Esophagus squamous epithelium (tissue), 5 donors: ENCODE measurements at places on chromosomes 12 and 14.

- DNase-seq, result no peak
These were observed 5.8 kb upstream of the PHLDA1 start for GRCh38 chr12:76037130-76038103.

DNA sequence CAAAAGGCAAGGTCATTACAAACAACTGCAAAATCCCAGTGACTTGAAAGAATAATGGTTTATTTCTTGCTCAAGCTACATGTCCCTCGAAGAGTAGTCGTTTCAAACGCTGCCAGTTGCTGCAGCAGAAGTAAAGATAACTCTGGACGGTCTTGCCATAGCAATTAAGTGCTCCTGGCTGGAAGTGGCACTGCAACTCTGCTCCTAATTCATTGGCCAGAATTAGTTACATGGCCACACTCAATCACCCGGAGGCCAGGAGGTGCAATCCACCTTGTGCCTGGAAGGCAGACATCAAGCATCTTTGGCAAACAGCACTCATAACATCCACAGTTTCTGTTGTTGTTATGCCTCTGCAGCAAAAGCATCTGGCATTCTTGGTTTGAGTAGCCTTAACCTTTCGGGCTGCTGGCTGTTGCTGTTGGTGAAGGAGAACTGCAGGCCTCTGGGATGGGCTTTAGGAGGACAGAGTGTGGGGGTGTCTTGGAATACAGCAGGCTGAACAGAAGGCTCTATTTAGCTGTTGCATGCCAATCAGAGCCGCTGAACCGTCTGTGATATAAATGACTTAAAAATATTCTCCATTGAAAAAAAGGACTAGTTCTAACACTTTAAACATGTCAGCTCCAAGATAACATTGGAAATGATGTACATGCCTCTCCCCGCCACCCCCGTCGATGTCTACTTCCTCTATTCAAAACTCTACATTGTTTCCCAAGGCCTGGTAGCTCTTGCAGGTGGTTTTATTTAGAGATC, 123.5 kb upstream of the DYRK2 start:
- no peak for DNase-seq

- no peak for DNase-seq
These were observed 1325.1 kb downstream of the SLC16A7 start for GRCh38 chr12:60920841-60921495.

DNA sequence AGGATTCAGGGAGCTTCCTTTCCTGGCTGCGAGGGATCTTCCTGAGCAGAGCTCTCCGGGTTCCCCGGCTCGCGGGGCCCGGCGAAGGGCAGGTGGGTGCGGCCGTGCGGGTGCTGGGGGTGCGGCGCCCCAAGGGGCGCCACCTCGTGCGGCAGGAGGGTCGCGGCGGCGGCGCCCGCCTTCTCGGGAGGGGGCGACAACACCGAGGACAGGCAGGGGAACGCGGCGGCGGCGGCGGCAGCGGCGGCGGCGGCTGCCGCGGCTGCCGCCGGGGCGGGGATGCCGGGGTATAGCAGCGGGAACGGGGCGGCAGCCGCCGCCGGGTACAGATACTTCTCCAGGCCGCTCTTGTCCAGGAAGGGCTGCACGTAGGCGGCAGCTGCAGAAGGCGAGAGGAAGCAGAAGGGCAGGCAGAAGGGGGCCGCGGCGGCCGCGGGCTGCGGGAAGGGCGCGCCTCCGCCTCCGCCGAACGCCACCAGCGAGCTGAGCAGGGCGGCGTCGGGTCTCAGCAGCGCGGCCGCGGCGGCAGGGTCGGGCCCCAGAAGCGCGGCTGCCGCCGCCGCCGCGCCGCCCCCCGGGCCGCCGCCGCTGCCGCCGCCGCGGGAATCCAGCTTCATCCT, 2.7 kb downstream of the BHLHE41 start:
- DNase-seq, result no peak

DNA sequence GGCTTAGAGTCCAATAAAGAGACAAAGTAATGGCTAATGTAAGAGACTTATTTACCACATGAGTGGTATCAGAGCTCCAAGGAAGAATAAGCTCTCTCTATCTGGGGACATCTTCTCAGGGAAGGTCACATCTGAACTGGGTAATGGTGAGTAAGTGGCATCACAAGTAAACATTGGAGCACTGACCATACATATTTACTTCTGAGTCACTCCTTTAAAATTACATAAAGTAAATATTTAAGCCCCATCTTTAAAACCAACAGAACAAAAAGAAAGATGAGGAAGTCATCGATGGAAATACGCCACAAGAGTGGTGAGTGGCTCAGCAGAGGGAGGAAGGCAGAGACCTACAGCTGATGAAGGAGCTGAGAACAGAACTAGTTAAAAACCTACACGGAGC, 159.9 kb downstream of the DUSP6 start:
- DNase-seq, result no peak

GRCh38 chr12:98369581-98369980, 145.8 kb upstream of the TMPO start:
- no peak for DNase-seq

GRCh38 chr14:23568600-23569331, 1.2 kb upstream of the AP1G2 start:
- no peak for DNase-seq

DNA sequence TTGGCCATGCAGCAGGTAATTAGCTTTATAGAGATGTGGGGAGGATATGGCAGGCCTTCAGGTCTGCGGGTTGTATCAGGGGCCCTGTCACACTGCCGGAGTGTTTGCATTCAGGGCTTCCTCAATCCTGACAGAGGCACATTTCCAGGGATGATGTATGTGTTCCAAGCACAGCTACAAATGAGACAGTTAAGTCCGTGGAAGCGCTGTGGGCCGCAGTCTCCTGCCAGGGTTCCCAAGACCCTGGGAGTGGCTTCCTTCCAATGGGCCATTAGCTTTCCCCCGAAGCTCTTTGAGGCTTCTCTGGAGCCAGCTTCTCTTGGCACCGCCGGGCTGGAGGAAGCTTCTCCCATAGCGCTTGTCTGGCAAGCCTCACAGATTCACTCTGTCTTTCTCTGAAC, 1524.7 kb upstream of the TMEM132C start:
- DNase-seq, result no peak

DNA sequence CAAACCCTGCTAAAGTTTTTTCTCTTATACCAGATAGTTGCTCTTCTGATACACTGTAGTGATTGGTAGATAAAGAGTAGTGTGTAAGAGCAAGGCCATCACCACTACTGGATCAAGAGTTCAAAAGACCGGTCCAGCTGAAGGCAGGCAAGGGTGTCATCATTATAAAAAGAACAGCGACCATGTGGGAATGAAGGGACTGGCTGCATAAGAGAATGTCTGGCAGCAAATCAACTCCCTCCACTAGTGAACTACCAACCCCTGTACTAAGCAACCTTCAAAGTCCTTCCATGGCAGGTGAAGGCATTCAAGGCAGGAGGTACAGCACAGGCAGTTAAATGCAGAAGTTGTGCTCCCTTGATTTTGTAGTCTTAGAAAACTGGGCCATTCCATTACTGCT, 53.5 kb downstream of the EGLN3 start:
- DNase-seq, result no peak

DNA sequence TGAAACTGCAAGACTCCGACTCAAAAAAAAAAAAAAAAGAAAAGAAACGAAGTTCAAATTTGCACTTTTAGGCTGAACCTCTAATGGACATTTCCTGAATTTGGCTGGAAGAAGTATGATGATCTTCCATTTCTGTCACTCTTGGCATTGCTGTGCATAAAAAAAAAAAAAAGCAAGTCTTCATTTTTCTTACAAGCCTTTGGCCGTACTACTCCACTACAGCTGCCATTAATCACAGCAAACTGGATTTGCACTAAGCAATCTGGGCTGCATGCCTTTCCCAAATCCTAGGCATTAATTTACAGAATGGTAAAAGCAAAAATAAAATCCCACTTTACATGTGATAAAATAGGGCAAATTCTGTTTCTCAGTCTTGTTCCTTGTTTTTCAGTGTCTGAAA, 7.1 kb downstream of the CSRP2 start:
- DNase-seq, result no peak

DNA sequence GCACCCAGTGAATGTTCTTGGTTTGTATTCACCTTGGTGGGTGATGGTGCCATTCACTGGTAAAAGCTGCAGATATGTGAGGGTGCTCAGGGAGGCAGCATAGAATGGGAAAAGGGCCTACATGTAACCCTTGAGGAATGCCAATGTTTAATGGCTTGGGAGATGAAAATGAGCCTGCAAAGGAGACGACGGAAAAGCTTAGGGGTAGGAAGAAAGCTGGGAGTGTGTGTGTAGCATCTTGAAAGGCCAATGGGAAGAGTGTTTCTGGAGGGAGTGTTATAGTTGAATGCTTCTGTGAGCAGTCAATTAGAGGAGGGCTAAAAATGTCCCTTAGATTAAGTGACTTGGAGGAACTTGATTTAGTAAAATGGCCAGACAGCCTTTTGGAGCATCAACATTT, 24.9 kb downstream of the PPM1A start:
- no peak for DNase-seq

DNA sequence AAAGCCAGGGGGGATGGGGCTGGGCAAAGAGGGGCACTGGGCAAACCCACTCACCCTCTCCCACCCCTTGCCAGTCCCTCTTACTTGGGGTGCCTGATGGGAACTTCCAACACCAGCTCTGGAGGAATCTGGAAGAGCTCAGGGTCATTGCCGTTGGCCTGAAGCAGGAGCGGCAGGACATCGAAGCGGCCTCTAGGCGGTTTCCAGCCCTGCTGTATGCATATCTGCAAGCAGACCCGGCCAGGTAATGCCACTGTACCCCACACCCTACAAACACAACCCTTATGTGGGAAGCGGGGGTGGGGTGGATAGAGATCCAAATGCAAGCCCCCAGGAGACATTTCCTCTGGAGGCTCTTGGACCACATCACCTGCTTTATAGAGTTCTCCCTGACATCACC, 83.6 kb downstream of the NOS1 start:
- DNase-seq, result no peak

- DNase-seq, result no peak
These were observed 1.1 kb downstream of the XRCC3 start for GRCh38 chr14:103714063-103714724.

DNA sequence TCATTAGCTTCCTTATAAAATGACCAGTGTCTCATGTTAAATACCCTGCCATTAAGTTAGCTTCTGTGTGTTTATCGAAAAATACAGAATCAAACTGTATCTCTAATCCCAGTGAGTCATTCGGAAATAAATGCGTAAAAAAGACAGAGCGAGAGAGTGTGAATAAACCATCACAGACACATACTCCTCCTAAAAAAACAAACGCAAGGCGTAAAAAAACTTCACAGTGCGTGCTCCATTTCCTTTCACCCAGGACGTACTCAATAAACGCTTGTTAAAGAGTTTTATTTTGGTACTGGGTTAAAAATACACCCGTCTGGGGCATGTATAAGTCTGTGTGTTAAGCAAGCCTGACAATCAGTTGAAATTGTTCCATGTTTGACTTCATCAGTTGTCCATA, 58.8 kb upstream of the ISM2 start:
- DNase-seq, result no peak

GRCh38 chr14:35858521-35859209, 32.5 kb downstream of the BRMS1L start:
- no peak for DNase-seq

- DNase-seq, result no peak
These were observed 187.7 kb downstream of the GALC start for GRCh38 chr14:87805315-87805723.
